NCI-H524 (cell line): ENCODE measurements at places on chromosomes 1 and 21.
A peak's percentile ranks its signal among the peaks of the same experiment; 100 is the strongest.

DNA sequence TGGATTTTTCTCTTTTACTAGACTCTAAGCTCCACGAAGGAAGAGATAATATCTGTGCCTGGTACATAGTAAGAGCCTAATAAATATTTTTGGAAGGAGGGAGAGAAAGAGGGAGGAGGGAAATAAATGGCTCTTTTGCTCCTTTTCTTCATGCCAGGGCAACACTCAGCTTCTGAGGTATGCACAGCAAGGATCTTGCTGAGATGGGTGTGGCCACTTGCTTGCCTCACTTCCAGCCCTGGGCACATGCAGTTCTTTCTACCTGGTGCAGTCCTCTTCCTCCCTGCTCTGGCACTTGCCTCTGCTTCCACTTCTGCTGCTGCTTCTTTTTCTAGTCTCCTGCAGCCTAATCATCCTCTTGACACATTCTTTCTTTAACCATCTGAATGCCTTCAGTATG lies 148.1 kb downstream of the FGGY start:
- no peak for DNase-seq

DNA sequence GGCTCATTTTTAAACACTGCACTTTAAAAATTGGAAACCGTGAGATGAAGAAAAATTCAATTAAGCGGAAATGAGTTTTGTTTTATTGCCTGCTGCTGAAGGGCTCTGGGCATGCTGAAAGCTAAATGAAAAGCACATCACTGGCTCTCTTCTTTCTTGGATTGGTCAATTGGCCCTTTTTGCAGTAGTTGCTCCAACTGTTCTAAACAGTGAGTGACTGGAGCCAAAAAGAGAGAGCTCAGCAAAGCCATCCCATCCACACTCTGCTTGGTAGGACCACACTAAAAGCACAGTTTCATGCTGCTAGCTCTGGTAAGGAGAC lies 48.1 kb downstream of the LHX4 start:
- DNase-seq = no peak

DNA sequence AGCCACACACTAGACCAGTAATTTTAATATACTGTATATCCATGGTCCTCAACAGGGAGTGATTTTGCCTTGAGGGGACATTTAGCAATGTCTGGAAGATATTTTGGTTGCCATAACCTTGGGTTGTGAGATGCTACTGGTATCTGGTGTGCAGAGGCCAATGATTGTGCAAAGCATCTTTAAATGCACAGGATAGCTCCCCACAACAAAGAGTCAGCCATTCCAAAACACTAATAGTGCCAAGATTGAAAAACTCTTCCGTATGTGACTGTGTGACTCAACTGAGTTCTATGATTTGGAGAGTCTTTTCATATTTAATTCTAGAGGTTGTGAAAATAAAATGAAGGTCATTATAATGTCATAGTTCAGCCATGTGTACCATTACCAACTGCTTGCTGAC lies 141.4 kb upstream of the CACYBP start:
- DNase-seq = no peak

- DNase-seq = no peak
Measured at GRCh38 chr1:55466921-55467320, 251.8 kb upstream of the USP24 start.

- DNase-seq = no peak
Measured at GRCh38 chr21:42644223-42645208, 8.9 kb upstream of the PDE9A start.

DNA sequence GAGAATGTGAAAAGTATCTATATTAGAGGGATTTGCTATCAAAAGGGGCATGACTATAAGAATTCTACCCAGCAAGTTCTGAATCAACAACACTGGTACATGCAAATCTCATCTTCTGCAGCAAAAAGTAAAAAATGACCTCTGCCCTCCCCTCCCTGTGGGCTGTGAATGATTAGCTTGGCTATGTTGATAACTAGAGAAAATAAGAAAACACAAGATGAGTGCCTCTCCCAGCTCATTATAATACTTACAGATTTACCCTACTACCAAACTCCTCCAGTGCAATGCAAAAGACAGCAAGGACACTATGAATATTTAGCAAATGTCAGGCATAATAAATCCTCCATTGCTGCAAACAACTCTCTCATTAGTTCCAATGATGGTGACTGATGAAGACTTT lies 102.4 kb downstream of the SLC45A1 start:
- DNase-seq = no peak

DNA sequence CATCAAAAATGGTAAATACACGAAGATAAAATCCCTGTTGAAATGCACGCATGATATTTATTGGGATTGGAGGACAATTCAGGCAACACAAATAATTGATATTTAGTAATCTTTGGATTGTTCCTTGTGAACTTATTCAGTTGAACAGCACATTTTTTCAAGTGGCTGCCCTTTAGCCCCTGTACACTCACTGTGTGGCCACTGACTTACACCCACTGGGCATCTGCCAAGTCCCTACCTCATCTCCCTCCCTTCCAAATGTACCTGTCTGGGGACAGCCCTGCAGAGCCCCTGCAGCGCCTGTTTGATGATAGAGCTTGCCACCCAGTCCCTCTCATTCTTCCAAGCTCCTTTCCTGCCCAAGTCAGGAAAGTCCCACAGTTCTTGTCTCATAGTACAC lies 154.3 kb downstream of the GLUL start:
- no peak for DNase-seq

DNA sequence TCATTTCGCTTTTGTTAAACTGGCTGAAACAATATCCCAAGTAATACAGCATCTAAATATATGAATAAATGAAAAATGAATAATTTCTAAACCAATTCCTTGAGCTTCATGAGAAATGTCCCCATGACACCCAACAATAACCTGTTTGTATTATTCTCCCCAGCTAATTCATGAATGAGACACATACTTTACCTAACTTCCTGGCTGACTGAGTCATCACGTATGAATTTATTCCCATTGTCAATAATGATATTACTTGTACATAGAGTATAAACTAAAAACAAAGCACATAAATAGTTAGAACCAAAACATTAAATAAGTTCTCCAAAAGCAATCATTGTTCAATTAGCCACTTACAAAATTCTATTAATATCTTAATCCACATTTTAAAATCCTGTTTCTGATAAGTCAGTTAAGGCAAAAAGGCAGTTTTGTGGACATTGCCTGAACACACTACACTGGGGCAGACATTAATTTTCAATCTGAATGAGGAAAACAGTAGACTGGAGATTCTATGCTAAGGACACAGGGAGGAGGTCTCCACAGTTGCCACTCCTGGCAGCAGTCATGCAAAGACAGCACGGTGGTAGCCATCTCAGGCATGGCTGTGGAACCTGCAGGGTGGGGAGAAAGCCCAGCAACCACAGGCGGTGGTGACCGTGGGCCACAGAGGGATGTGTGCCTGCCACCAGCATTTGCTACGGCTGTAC lies 48.2 kb downstream of the SLC9C2 start:
- DNase-seq = no peak

DNA sequence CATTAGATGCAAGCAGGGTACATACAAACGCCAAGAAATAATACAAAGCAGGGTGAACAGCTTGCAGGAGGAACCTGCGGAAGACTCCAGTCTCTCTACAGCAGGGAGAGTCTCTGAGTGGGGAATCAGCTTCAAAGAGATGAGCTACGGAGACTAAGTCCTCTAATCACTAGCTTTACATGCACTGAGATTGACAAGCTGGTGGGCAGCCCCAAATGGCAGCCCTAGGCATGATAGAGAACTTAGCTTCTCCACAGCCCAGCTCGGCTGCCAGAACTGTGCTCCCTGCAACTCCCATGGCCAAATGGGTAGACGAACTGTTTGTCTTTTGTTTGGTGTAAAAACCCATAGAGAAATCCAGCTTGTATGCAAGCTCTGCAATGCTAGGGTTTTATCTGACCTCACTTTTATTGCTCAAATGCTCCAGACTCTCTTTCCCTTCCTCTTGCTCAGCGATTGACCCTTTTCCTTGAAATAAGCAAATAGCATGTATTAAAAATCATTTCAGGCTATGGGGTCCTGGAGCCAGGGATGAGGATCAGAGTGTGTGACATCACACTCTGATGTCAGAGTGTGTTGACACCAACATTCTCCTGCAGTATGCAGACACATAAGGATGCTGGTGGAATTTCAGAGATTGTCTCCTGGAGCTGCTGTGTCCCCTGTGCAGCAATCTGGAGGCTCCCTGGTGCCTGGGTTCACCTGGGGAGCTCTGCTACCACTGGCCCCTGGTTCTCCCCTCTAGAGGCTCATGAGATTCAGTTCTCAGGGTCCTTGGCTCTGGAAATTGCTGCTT lies 238.5 kb downstream of the TTLL7 start:
- DNase-seq = no peak

GRCh38 chr1:27446496-27447020 lies 43.4 kb downstream of the WASF2 start:
- DNase-seq = no peak

- DNase-seq = no peak
Measured at GRCh38 chr1:2174348-2175054, 20.1 kb downstream of the FAAP20 start.

DNA sequence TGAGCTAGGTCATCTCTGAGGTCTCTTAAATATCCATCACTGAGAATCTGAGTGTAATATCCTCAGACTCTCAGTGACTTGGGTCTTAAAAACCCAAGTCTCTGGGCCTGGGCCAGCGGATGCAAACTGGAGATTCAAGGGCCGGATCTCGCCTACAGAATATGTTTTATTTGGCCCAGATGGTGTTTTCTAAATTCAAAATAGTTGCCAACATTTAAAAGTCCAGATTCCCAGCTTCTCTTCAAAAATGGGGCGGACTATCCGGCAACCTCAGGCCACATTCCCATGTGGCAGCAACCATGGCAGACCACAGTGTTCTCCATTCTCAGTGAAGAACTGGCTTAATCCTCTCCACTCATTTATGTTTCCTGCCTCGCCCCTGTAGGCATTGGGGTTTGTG lies 12.7 kb upstream of the HEYL start:
- DNase-seq = no peak

DNA sequence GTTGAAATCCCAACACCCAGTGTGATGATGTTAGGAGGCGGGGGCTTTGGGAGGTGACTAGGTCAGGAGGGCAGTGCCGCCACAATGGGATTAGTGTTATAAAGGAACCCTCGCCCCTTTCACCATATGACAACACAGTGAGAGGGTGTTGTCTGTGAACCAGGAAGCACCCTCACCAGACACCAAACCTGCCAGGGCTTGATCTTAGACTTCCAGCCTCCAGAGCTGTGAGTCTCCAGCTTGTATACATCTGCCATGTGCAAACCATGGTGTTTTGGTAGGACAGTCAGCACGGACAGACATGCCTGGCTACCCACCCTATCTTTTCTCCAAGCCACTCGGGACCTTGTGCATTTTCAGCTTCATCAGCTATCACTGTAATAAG lies 4.0 kb downstream of the TRIM11 start:
- no peak for DNase-seq

DNA sequence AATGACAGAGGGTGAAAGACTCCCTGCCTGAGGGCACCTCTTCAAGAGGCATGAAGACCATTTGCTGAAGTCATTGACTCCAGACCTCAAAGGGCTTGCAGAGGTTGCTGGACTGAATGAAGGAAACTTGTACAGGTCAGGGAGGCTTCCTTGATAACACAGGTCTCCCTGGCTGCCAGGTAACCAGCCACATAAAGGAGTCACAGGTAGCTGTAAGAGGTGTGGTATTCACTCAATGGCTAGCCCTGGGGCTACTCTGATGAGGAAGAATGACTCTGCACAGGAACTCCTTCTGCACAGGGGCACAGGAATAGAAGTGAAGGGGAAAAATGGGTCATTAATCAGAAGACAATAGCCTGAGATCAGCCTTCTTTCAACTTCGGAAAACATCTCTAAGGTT lies 187.5 kb downstream of the LMX1A start:
- no peak for DNase-seq

DNA sequence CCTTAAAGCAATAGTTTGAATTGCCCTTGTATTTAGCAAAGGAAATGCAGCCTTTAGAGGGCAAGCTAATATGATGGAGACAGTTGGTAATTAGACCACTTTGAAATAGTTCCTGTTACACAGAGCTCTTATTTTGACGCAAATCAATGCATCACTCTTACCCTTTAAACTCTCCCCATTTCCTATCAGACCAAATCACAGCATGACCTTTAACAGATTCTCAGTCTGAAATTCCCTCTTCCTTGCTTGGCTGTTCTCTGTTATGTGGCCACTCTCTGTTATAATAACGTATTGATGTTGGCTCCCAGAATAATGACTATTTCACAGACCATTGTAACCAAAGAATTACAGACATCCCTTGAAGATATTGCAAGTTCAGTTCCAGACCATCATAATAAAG lies 66.9 kb upstream of the NGF start:
- no peak for DNase-seq

- DNase-seq = peak; percentile 26
Measured at GRCh38 chr21:45877821-45878469, 103.6 kb upstream of the COL6A1 start.

- no peak for DNase-seq
Measured at GRCh38 chr1:162197041-162197531, 127.6 kb downstream of the NOS1AP start.

GRCh38 chr1:93904228-93904627 lies 5.0 kb downstream of the GCLM start:
- no peak for DNase-seq

GRCh38 chr1:20837554-20838192 lies 50.6 kb upstream of the HP1BP3 start:
- DNase-seq = no peak

DNA sequence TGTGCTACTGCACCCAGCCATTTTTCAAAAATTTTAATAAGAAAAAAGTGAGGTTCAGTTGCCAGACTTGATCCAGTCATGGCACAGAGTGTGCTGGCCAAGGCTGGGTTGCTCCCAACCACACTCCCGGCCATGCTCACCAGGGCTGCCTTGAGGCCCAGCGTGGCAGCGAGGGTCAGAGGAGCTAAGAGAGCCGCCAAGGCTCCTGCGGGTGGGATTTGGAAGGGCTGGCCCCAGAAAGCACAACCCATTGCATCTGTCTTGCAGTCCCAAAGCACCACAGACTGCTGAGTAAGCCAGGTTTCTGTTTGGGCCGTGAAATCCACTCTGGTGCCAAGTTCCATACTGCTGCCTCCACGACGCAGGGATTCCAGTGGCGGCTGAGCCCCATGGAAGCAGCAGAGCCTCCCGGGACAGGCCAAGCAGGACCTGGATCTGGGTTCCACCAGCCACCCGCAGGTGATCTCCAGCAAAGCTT lies 22.6 kb downstream of the ZBTB17 start:
- DNase-seq = no peak

DNA sequence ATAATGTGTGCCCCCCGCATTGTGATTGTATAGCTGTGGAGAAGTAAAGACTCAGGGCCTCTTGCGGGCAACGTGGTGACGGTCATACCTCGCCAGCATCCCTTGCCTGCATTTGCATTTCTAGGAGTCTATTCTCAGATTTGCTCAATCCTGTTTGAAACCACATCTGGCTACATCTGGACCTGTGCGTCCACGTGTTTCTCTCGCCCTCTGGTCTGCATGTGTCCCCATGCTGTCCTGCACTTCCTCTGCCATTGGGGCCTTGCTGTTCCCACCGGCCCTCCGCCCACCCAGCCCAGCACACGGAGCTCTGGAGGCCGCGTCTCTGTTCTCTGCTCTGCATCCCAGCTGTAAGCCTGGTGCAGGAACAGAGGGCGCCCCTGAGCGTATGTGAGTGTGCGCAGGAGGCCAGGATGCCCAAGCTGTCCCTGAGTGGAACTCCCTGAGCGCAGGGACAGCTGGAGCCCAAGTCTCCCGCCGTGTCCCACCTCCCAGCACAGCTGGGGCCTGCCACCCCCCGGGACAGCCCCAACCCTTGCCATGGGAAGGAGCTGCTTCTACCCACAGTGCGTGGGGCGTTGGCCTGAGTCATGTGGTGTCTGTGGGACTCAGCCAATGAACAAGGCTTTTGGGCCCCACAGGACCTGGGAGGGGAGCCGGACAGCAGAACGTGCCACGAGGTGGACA lies 1.6 kb downstream of the KRTAP10-2 start:
- DNase-seq = peak; percentile 75
